Right ventricle myocardium superior (tissue), 1 donor: ENCODE measurements at places on chromosomes 3 and 15. TPM values are rescaled to one million over a fixed set of nuclear protein-coding genes. Genes with fewer than 3 reads are reported as not detected.

Gene GHSR
- not detected for total RNA-seq

Gene NUSAP1
- 2.3 TPM for total RNA-seq

DNA sequence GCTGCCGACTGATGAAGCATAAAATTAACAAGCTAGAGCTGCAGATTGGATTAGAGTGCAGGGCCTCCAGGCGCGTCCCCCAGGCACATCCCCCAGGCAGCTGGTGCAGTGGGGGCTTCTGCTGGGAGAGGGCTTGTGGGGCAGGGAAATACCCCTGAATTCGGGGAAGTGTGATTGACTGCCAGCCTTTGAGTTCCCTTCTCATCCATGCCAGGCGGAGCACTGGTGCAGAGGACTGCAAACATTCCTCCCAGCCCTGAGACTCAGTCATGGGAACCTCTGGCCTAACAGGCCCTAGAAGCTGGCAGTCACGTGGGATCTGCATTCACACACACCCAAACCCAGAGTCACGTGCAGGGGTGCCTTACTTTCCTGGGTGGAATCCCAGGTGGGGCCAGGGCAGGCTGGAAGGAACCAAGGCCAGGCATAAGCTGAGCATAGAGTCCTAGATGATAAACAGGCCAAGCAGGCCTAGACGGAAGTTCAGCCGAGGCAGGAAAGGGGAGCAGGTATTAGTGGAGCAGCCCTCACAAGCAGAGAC lies 46.2 kb upstream of the SEC22A start:
- no peak for DNase-seq

DNA sequence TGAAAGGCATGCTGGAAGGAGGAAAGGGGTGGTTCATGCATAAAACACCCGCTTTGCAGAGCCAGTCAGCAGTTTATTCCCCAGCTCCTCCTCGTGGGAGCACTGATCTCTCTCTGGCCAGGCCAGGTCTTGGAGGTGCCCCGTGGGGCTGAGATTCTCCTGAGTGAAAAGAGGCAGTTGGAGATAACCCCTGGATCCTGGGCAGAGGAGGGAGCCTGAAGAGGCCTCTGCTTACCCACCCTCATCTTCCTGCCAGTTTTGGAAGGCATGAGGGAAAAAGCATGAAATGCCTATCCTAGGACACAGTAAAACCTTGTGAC lies 108.3 kb downstream of the SEMA5B start:
- no peak for DNase-seq

- no peak for DNase-seq
Measured at GRCh38 chr3:29853841-29854397, 573.0 kb downstream of the RBMS3 start.
